ENCODE measurements at places on chromosomes 13 and 19.
A peak's percentile ranks its signal among the peaks of the same experiment; 100 is the strongest.

DNA sequence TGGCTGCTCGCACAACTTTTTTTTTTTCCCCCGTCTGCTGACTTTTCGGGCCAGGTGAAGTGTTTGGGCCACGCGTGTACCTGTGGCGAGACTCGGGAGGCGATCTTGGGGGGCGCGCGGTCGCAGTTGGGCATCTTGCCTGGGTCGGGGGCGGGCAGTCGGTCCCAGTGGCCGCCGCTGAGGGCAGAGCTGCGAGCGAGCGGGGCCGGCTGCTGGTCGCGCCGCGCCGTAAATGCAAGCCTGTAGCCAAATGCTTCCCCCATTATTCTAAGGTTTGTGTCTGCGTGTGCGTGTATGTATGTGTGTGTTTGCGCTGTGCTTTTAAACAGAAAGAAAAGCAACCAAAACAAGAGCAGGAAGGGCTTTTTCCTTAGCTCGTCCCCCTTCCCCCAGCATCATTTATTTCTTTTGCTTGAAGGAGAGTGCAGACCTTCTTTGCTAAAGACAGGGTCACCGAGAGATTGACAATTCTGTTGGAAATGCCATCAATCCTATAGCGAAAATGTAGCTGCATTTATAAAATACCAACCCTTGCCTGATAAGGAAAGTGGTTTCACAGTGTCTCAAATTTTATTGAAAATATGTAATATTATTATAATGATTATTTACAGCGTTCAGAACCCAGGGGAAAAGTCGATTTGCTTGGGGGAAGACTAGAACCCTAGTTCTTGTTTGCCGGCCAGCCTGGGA, 143.2 kb upstream of the ZNF536 start:
- no peak for DNase-seq

DNA sequence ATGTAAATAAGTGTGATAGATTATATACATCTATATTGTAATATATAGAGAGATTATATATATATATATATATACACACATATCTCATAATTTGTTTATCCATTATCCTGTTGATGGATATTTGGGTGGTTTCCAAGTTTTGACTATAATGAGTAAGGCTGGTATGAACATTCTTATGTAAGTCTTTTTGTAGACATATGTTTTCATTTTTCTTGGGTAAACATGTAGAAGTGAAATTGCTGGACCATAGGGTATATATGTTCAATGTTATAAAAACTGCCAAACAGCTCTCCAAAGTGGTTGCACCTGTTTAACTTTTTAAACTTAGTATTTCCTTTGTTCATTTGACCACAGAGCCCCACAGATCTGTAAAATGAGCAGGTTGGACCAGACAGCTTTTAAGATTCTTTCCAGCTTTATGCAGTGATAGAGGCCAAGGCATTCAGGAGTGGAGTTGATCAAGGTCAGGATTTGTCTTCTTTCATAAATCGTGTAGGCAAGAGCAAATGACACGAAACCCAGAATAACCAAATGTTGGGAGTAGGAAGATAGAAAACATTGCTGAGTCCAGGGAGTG, 21.7 kb upstream of the KATNAL1 start:
- no peak for DNase-seq

DNA sequence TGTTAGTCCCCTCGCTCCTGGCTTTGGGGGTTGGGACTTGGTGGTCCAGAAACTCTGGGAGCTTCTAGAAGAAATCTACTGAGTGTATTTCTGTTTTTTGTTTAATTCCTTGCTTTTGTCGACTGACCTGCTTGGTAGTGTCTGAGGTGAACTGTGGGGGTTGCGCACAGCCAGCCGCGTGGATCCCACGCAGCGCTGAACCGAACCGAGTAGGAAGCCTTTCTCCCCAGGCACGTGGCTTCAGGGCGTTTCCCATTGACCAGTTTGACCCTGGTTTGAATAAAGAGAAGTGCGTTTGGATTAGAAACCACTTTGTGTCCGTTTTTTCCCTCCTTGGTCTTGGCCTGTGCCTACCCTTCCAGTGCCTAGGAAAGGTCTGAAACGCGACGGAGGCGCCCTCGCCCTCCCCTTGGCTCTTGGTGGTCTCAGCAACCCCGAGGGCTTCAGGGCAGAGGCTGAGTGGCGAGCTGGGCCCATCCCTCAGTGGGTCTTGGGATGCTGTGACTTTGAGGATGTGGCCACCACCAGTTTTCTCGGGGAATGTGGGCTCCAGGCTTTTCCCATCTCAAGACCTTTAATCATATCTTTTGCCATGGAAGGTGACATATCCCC, 2.7 kb upstream of the RPS15 start:
- no peak for DNase-seq

DNA sequence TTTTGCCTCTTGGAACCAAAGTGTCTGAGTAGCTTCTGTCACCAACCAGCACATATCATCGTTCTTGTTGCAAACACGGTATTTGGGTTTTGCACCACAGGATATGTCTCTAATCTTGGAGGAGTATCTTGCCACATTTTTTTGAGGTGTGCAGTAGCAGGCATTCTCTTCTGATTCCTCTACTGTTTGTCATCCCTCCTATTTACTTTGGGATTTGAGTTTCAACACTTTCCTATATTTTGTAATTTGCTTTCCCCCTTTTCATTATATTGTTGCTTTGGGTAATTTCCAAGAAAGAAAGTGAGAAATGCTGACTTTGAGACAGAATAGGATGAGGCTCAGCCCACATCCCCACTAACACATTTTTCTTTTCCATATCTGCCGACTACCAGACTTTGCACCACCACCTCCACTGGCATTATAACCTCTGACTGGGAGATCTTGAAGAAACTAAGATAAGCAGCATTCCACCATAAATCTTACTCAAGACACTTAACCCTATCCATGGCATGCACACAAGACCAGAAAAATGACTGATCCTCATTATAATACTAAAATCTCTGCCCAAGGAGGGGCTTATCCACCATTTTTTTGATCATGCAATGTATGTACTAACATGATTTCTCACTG, 12.0 kb upstream of the DZIP1 start:
- DNase-seq, result no peak

DNA sequence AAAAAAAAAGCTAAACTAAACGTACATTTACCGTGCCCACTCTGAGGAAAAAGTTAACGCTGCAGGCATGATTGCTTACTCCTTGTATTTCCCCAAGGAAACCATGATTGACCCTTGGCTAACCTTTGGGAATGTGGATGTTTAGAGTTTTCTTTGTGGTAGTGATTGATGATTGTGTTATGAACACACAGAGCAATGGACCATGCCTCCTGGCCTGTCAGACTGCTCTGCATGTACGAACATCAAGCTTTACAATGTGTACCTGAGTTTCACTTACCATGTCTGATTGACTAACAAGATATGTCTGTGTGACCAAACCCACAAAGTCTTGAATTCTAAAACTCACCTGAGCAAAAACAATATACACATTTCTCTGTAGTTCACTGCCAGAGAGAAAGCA, 35.1 kb downstream of the MYCBP2 start:
- DNase-seq, result no peak

- no peak for DNase-seq
Observed at GRCh38 chr13:68748038-68748437, 1359.6 kb upstream of the ATXN8OS start.

GRCh38 chr19:41753936-41754529, 1.3 kb upstream of the CEACAM6 start:
- DNase-seq, result peak; percentile 70

GRCh38 chr19:38057959-38058690, 151.1 kb downstream of the SIPA1L3 start:
- no peak for DNase-seq

DNA sequence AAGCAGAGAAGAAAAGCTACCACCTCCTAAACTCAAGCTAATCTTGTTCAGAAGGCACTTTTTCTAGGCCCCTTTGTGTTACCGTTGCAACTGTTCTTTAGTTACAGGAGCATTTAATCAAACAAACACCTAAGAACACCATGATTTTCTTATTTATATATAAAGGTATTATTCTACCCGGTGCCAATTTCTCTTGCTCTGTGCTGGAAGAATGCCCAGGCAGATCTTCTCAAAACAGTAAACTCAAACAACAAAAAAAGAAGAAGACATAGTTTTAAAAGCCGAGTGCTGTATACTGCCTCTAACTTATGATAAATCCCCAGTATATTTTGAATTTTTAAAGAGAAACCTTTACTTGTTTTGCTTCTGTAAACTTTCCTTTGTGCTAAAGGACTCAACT, 20.4 kb downstream of the SLC7A1 start:
- DNase-seq, result no peak

DNA sequence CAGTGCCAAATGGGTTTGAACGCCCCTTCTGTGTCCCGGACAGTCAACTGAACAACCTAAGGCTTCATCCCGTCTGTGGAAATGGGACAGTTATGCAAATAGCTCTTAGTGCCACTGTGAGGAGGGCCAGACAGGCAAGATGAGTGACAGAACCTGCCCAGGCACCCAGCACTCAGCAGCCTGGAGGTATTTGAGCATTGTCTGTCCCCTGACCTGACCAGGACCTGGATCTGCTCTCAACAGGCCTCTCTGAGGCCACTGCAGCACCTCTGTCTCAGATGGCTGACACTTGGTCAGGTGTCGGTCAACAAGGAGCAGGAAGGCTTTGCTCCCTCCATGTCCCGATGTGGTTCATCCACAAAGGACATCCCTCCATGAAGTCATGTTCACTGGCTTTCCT, 67.9 kb downstream of the CCDC70 start:
- DNase-seq, result no peak

- no peak for DNase-seq
Observed at GRCh38 chr13:29908416-29909080, 58.1 kb upstream of the UBL3 start.

GRCh38 chr19:39166571-39167391, 30.0 kb upstream of the NCCRP1 start:
- DNase-seq, result no peak

- DNase-seq, result peak; percentile 72
Observed at GRCh38 chr19:40221858-40222619, 3.9 kb upstream of the TTC9B start.

DNA sequence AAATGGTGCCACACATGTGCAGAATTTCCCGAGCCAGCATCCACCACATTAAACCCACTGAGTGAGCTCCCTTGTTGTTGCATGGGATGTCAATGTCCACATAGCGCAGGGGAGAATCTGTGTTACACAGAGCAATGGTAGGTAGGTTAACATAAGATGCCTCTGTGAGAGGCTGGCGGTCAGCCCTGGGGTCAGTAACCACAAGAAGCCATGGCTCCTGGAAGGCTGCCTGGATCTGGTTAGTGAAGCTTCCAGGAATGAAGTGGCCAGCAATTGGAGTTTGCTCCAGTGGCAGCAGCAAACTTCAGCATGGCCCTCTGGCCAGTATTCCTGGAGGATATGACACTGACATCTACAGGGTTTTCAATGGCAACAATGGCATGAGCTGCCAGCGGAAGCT, 37.0 kb upstream of the PCDH9 start:
- DNase-seq, result no peak

GRCh38 chr13:38325426-38325825, 24.2 kb upstream of the UFM1 start:
- DNase-seq, result no peak

GRCh38 chr19:6464070-6464873, at the start of gene CRB3:
Gene CRB3 (plus strand): TSS chr19:6464271. CDS start chr19:6464702, 431 bp downstream.
- DNase-seq, result peak; percentile 44

DNA sequence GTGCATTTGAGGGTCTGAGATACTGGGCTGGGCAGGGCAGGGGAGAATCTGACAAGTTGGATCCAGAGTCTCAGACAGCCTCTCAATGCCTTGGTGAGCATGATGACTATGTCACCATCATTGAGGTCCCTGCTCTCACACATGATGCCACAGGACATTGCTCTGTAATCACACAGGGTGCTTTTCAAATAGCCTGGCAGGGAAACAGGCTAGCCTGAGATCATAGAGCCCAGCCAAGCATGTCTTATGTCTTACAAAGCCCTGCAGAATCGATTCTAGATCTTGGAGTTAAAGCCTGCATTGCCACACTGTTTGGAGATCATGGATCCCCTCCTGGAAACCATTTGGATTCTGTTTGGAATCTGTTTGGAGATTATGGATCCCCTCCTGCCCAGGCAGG, 5.3 kb downstream of the KCNN1 start:
- DNase-seq, result no peak

- no peak for DNase-seq
Observed at GRCh38 chr13:59538512-59538911, 625.2 kb downstream of the DIAPH3 start.

DNA sequence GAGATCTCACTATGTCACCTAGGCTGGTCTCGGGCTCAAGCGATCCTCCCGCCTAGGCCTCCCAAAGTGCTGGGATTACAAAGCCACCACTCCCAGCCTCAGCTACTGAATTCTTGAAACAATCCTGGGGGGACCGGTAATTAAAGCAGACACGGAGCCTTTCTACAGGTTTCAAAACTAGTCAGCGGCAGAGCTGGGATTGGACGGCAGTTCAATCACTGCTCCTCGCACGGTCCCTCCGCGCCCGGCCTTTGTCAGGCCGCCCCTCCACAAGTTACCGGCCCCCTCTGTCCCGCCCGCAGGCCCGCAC, 229 bp downstream of the BORCS8 start:
- no peak for DNase-seq

- no peak for DNase-seq
Observed at GRCh38 chr13:50322006-50322405, 306.8 kb downstream of the KCNRG start.

- no peak for DNase-seq
Observed at GRCh38 chr19:5250127-5250659, 90.4 kb downstream of the PTPRS start.
